ENCODE measurements at places on chromosomes 11 and 22.

GRCh38 chr11:20249796-20250195 is 89.5 kb upstream of the DBX1 start:
- DNase-seq, result no peak

- DNase-seq, result no peak
Measured at GRCh38 chr22:46985507-46985882, 223.0 kb downstream of the TBC1D22A start.

DNA sequence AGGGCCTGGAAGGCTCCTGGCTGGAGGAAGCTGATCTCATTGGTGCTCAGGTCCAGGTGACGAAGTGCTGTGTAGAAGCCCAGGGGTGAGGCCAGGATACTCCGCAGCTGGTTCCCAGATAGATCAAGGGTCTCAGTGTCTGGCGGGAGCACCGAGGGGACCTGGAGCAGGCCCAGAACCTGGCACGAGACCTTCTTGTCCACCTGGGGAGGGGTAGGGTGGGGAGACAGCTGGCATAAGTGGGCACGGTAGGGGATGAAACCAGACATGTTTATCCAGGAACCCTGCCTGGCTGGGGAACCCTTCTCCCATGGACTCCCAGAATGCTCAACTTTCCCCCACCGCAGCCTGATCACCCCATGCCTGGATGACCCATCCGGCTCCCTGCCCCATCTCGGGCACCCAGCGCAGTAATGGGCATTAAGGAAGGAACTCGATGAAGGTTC is 9.2 kb downstream of the LRRC32 start:
- DNase-seq, result no peak

GRCh38 chr22:46958658-46959057 is 196.2 kb downstream of the TBC1D22A start:
- no peak for DNase-seq

GRCh38 chr11:90349731-90350130 is 126.9 kb upstream of the CHORDC1 start:
- no peak for DNase-seq

DNA sequence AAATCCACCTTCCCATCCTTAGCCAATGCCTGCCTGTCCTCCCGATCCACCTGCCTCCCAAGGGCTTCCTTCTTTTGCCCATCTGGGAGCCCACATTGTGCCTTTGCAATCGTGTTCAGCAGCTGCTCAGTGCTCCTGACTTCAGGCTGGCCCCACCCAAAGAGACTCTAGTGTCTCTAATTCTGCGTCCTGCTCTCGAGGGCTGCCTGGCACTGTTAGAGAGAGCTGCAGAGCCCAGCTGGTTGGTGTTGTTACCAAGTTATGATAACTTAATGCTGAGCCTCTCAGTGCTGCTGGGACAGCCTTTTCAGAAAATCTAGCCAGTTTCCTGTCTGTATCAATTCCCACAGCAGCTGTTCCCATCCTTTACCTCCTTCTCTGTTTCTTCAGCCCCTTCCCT is 69.1 kb downstream of the MICAL2 start:
- no peak for DNase-seq

DNA sequence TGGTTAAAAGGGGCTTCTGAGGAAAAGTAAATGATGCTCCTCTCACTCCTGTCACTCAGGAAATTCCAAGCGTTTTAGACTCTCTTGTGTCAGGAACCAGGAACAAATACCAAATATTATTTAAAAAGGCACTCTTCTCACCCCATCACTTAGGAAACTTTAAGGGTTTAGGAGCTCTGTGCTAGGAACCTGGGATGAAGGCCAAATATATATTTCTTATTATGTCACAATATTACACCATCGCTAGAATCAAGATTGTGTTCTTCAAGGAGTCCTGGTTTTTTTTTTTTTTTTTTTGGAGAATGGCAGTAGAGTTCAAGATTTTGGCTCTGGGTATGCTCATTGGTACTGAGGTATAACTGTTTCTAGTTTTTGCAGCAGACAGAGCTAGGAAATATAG is 79.0 kb upstream of the HEPHL1 start:
- DNase-seq, result no peak
